ENCODE measurements at places on chromosomes 16 and 17. TPM values are rescaled to one million over a fixed set of nuclear protein-coding genes. Genes with fewer than 3 reads are reported as not detected.

DNA sequence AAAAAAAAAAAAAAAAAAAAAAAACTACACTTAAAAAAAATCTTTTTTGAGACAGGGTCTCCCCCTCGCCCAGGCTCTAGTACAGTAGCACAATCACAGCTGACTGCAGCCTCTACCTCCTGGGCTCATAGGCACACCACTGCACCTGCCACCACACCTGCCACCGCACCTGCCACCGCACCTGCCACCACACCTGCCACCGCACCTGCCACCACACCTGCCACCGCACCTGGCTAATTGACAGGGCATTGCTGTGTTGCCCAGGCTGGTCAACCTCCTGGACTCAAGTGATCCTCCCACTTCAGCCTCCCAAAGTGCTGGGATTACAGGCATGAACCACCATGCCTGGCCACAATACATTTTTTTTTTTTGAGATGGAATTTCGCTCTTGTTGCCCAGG is 17.6 kb upstream of the WDR45B start:
- DNase-seq: no peak

DNA sequence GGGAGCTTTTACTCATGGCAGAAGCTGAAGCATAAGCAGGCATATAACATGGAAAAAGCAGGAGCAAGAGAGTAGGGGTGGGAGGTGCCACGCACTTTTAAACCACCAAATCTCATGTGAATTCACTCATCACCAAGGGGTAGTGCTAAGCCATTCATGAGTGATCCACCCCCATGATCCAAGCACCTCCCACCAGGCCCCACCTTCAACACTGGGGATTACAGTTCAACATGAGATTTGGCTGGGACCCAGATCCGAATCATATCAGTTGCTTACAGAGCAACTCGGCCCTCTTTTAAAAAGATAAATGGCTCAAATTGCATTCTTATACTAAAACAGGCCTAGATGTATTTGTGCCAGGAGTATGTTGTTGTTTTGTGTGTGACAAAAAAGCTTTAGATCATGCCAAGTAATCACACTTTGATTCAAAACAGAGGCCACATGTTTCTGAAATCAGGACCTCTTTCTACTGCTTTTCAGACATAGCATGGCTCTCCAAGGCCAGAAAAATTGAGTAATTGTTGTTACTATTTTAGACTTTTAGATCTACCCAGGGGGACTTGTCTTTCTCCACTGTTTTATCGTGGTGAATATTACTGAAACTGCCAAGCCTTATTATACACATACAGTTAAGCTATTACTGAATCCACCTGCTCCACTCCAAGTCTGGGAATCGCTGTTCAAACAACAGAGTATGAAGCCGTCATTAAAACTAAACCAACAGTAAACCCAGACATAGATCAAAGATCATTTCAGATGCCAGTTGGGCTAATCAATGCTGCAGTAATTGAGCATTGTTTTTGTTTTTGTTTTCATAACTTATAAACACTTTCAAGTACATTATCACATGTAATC is 163.3 kb downstream of the KCNJ2 start:
- no peak for DNase-seq

DNA sequence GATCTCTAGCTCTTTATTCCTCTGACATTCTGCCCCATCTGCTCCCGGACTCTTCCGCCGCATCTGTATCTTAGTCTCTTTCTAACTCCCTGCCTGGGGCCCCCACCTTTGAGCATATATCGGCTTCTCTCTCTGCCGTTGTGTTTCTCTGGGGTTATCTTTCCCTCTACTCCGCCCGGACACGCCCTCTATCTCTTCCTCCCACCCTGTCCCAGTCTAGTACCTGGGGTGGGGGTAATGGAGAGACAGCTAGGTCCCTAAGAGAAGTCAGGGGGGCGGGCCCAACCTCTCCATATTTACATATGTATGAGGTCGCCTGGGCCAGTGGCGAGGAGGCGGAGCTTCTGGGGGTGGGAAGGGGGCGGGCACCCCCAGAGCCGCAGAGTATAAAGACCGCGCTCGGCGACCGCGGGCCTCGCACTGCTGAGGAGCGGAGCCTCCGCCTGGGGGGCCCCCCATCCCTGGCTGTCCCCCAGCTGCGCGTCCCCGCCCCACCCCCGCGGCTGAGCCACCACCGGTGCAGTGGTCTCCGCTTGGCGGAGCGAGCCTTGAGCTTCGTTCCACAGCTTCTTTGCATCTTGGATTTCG is at the start of gene ATP1B2:
TSS of gene ATP1B2 (plus strand) at position 418 of the 588 bp plus-strand sequence. CDS start 593 bp downstream, outside the sequence.
- no peak for DNase-seq

NPIPB2 gene
- total RNA-seq: 0.53 TPM
